ENCODE measurements at places on chromosomes 1 and 21.

- no peak for DNase-seq
Observed at GRCh38 chr1:78420688-78421087, 70.1 kb upstream of the PTGFR start.

DNA sequence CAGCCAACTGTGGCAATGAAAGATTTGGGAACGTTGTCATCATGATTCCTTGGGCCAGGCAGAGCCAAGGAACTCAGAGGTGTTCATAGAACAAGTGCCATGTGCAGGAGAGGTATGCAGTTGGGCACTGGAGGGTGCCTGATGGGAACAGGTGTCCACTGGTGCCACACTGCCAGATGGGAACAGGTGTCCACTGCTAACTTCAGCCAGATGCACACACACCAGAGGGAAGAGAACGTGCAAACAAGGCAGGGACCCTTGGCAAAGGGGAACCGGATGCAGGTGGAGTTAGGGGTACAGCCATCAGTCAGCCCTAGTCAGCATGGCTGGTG is 13.5 kb downstream of the OLFML2B start:
- no peak for DNase-seq

DNA sequence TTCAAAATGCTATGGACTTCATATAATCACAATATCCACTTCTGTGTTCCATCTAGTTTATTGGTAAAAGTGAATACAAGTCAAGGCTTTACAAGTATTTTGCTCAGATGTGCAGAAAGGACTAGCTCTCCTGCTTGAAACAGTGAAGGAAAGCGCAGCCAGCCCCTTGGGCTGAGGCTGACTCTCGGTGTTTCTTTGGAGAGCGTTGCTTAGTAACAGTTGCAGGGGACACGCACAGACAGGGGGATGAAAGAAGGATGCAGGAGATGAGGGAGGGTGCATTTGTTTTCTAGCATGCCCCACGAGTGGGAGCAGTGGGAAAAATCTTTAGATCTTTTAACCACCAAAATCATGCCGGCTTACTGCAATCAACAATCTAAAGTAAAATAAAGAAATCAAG is 9.1 kb downstream of the PYCR2 start:
- no peak for DNase-seq

DNA sequence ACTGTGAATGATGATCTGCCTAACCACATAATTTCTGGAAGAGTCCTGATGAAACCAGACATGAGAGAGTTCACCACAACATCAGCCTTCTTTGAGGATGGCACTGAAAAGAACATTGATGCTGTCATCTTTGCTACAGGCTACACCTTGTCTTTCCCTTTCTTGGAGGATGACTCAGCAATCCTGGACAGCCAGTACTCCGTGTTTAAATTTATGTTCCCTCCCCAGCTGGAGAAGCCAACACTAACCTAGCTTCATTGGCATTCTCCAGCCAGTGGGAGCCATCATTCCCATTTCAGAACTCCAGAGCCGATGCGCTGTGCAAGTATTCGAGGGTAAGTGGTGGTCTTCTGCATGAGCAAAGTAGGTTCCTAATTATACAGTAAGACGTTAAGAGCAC is 164.1 kb upstream of the POGK start:
- no peak for DNase-seq

DNA sequence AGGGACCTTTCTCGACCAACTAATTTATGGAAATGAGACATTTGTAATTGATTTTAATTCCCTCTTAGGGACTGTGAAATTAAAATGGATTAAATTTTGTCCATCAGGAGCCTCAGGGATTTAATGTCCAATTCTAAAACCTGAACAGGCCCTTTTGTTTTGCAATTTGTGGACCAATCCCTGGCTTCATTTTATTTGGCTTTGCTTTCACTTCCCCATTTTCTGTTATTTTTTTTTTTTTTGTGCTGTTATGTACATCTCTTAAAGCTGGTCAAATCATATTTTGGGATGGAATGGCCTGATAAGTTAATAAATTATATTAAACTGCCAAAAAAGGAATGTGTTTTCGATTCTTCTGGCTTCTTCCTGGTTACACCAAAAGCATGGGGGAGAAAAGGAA is 28.9 kb downstream of the ZSCAN20 start:
- DNase-seq = no peak

- no peak for DNase-seq
Observed at GRCh38 chr1:151978922-151979321, 14.7 kb downstream of the S100A10 start.

GRCh38 chr1:112673592-112674439 is 643 bp upstream of the MOV10 start:
- DNase-seq = no peak

- DNase-seq = no peak
Observed at GRCh38 chr1:211925016-211925415, 94.5 kb upstream of the LPGAT1 start.

DNA sequence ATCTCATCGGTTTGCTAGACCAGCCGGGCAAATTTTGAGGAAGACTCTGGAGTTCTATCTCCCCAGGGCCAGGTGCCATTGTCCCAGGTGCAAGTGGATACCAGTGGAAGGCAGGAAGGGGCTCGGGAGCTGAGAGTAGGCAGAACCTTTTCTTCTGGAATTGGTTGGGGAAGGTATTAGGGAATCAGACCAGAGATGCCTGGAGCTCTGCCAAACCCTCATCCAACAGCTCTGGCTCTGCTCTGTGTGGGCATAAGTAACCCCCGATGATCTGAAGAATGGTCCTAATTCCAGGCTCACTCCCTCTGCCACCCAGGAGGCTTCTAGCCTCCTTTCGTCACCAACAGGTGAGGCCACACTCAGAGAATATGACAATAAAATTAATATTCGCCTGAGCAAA is 69.9 kb downstream of the PGBD5 start:
- DNase-seq = no peak

DNA sequence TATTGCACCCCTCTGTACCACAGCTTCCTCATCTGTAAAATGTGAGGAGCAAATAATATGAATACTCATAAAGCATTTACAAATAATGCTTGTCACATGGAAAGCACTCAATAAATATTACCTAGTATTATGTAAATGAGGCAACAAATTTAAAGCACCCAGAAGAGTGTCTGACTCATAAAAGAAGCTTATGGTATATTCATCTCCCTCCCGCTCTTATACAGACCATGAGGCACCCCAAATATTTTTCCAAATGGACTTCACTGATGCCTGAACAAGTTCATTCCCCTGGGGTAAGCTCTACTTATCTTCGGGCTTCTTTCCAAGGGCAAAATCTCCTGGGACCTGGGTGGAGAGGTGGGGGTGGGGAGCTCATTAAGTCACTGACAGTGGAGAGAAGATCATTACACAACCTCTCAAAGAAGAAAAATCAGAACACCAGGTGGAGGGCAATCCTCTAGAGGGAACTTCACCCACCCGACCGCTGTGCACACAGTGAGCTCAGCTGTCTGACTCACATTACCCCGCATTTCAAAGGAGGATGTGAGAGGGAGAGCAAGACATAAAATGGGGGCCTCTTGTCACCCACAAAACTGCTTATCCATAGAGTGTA is 166.2 kb downstream of the ASTN1 start:
- DNase-seq = no peak

DNA sequence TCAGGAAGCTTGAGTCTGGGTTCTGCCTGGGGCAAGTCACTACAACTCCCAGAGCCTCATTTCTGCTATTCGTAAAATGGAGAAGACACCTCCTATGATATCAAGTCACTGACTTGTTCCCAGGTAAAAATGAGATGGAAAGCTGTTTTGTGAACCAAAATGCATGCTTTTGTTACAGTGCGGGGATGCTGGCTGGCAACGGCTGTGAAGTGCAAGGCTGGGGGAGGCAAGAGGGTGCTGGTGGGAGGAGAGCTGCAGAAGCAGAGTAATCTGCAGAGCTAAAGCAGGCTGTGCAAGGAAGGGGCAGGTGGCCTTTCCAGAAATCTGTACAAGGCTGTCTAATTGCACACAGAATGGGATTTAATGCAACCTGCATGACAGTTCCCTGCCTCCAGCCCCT is 150.9 kb downstream of the CNIH3 start:
- no peak for DNase-seq

DNA sequence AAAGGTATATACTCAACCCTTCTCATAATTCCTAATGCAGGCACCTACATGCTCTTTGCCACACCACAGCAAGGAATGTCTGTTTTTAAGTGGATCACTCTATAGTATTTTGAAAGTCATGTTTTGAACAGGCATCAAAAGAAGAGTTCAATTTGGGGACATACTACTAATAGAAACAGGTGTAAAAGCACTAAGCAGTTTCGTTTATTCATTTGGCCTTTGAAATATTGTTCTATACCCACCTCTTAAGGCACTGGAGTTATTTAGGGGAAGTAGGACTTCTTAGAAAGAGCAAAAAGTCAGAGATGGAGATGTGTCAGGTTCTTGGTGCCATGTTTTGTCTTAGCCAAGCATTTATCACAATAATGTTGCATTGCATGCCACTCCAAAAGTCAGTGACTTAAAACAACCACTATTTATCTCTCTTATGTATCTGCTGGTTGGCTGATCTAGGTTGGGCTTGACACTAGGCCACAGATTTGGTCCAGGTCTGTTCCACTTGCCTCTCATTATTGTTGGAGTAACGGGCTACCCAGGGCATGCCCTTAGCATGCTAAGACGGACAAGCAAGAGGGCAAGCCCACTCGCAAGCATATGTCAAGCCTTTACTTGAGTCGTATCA is 107.5 kb downstream of the RGL1 start:
- no peak for DNase-seq

- DNase-seq = no peak
Observed at GRCh38 chr1:31054349-31054748, 11.2 kb downstream of the PUM1 start.

DNA sequence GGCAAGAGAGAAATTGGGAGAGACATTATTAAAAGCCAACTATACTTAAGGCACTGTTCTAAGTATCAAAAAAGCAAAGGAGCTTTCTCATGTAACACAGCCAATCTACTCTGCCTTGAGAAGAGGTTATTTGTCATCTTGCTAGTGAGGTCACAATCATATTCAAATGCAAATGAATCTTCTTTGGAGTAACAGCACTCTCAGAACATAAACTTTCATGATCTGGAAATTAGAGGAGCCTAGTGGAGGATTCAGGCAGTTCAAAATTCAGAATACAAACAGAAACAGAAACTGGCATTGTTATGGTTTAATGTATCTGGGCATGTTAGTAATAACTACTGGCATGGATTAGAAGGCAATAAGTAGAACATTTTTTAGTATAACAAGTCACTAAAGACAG is 57.4 kb downstream of the ARID4B start:
- no peak for DNase-seq

DNA sequence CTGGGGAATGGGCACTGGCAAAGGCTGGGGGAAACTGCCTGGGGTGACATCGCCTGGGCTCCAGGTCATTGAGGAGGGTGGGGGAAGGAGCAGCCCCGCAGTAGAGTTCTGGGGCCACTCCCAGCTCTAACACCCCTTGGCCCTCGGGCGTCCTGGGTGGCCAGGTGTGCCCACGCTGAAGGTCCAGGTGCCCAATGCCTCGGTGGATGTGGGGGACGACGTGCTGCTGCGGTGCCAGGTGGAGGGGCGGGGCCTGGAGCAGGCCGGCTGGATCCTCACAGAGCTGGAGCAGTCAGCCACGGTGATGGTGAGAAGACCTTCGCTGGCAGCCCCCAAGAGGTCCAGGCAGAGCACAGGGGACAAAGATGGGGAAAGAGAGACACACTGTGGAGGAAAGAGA is 7.7 kb downstream of the NTRK1 start:
- no peak for DNase-seq

DNA sequence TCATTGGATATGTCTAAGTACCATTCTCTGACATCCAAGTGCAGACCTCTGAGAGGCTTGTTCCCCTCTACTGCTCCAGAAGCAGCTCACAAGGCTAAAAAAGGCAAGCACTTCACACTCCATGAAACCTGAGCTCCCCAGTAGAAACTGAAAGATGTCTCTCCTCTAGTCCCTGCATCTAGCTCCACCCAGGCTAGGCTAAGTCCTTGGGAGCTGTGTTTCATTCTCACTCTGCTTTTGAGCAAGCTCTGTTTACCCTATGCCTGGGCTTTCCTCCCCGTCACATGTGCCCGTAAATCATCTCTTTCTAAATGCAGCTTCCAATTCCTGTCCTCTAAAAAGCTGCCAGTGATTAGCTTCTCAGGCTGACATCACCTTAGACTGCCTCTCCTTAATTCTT is 39.0 kb downstream of the LRRC71 start:
- DNase-seq = no peak

GRCh38 chr1:115643666-115644065 is 1.9 kb downstream of the VANGL1 start:
- no peak for DNase-seq

DNA sequence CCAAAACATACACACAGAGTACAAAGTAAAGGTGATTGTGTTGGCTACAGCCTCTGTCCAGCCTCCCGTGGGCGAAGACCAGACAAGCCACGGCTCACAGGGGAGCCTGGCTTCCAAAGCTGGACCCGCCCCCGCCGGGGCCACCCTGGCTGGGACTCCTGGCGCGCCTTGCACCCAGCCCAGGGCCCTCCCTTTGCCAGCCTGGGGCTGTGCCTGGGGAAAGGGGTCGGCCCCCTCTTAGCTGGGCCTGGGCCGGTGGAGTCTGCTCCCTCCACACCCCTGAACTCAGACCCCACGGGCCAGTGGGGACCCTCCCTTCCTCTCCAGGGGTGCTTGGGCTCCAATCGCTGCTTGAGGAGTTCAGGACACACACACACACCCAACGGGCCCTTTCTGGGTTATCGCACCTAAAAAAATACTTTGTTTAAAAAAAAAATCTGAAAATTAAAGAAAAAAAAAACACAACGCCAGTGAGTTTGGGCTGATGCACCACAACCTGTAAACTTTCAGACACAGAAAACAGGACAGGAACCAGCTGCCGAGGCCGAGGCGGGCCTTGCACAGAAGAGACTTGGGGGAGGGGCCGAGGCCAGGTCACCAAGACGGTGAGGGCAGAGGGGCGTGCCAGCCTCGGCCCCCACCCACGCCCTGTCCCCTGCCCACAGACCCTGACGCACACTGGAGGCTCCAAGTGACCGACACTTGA is 56.3 kb downstream of the KCNAB2 start:
- DNase-seq = no peak

- no peak for DNase-seq
Observed at GRCh38 chr1:19946971-19947370, 23.6 kb upstream of the PLA2G2E start.

GRCh38 chr1:86754265-86754974 is 50.0 kb downstream of the SH3GLB1 start:
- DNase-seq = no peak

- DNase-seq = no peak
Observed at GRCh38 chr1:193406901-193407300, 220.5 kb upstream of the B3GALT2 start.

DNA sequence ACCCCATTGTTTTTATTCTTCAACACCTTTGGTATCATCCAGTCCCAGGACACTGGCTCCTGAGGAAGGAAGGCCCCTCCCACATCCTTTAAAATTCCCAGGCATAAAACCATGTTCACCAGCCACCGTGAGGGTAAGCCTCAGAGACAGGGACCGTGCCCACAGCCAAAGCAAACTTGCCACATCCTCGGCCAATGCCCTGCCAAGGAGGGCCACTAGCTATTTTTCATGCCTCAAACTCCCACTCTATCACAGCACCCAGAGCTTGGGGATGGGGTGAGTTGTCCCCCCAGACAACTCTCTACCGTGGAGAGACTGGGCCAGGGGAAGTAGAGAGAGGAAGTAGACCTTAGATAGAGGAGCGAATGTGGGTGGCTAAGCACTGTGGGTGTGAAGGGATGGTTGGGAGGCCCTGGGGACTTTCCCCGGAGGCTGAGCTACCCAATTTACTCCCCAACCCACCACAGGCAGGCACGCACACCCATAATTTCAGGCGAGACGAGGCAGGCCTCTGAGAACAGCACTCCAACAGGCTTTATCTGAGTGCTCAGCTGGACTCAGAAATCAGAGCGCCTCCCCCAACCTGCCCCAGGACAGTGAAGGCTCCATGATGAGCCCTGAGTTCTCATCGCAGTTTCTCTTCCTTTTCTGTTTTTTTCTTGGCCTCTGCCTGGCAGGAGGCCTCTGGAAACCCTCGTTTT is 15.9 kb upstream of the BTG2 start:
- DNase-seq = peak; percentile 86
